ENCODE measurements at places on chromosomes 5 and 9.
A peak's percentile ranks its signal among the peaks of the same experiment; 100 is the strongest.

GRCh38 chr5:16944816-16945562 lies 8.9 kb upstream of the MYO10 start:
- DNase-seq = no peak

GRCh38 chr5:133569347-133569746 lies 43.0 kb downstream of the FSTL4 start:
- DNase-seq = no peak

GRCh38 chr5:172334196-172334595 lies 50.6 kb upstream of the UBTD2 start:
- peak; percentile 23 for DNase-seq

DNA sequence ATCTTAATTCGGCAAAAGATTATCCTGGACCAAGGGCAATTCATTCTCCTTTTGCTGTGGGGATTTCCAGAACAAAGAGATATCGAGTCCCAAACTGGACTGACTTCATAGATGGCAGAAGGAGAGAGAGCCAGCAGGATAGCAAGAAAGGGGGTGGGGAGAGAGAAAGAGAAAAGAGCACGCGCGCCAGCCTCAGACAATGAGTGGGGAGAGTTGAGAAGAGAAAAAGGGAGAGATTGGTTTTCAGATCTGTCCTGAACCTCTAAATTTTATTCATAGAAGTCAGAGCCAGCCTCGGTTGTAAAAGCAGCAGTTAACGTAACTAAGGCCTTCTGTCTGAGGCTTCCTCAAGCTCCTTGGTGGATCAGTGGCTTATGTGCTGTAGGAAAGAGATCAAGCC lies 55.3 kb upstream of the ALDH1B1 start:
- DNase-seq = no peak

DNA sequence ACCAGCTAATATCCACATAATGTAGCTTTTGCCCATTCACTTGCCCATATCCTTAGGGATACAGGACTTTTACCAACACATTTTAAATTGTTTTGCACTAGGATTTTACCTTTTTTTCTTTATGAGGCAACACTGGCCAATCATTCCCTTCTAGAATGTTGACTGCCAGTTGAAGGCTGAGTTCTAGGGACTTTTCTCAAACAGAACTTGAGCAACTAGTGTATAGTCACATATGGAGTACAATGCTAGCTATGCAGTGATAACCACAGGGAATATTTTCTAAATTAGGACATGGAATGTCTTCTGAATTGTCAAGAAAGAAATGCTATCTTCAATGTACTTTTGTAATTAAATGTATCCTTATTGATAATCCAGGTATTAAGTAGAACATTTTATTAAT lies 133.6 kb downstream of the OXCT1 start:
- DNase-seq = no peak

- DNase-seq = peak; percentile 9
Measured at GRCh38 chr9:100619665-100620064, 41.8 kb downstream of the CAVIN4 start.

- no peak for DNase-seq
Measured at GRCh38 chr9:17967731-17968130, 388.9 kb downstream of the SH3GL2 start.

DNA sequence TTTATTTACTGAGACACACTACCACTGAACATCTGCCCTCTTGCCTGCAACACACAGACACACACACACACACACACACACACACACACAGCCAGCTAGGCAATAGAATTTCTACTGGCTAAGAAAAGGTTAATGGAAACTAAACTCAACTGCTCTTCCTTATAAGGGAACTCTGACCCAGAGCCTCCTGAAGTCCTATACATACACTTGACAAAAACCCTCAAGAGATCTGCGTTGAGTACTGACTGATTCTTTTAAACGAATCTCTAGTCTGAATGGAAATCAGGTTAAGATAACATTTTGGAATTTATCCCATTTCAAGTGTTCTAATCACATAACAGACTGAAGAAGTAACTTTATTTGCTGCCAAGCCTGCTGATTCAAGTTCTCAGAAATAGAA lies 25.9 kb upstream of the TRPM3 start:
- no peak for DNase-seq

DNA sequence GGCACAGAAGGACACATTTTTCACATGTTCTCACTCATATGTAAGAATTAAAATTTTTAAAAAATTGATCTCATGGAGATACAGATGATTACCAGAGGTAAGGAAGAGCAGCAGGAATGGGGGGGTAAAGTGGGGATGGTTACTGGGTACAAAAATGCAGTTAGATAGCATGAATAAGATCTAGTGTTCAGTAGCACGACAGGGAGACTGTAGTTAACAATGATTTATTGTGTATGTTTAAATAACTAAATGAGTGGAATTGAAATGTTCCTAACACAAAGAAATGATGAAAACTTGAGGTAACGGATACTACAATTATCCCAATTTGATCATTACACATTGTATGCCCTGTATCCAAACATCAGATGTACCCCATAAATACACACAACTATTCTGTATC lies 15.2 kb upstream of the TGFBI start:
- DNase-seq = no peak

- DNase-seq = no peak
Measured at GRCh38 chr5:81023261-81023970, 63.3 kb downstream of the RASGRF2 start.

DNA sequence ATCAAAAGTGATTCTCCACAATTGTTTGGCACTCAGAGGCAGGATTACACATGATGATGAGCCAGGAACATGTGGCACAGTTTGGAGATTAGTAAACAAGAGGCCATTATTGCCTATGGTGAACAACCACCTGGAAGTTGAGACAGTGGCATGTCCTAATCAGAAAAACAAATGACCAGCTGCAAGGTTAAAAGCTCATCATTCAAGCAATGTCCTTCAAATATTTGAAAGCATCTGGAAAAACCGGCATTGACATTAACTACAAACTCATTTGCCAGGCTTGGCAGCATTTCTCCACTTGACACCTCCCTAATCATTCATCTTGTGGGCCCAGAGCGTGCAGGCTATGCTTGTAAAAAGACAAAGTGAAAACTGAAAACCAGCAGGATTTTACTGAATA lies 80.6 kb upstream of the MEGF10 start:
- no peak for DNase-seq

GRCh38 chr5:34038390-34038789 lies 4.6 kb downstream of the C1QTNF3 start:
- DNase-seq = no peak

- no peak for DNase-seq
Measured at GRCh38 chr9:27800159-27800558, 226.9 kb upstream of the C9orf72 start.

GRCh38 chr9:113973226-113973625 lies 97.1 kb downstream of the ZNF618 start:
- DNase-seq = no peak

- DNase-seq = no peak
Measured at GRCh38 chr9:81855538-81855937, 72.7 kb upstream of the SPATA31D4 start.

DNA sequence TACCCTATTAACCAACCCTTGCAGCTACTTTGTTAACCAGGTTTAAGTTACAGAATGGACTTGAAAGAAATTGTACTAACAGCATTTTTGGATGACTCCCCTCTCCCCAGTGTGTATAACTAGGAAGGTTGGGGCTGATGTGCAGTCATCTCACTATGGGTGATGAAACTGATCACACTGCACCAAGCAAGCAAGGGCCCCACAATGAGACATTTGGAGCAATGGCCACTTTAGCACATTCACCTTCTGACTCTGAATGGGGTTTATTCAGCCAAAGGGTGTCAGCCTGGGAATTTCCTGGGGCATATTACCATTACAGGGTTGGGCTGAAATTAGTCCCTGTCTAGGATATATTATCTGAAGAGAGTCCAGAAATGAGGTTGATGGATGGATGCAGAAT lies 18.7 kb upstream of the CYFIP2 start:
- DNase-seq = no peak

DNA sequence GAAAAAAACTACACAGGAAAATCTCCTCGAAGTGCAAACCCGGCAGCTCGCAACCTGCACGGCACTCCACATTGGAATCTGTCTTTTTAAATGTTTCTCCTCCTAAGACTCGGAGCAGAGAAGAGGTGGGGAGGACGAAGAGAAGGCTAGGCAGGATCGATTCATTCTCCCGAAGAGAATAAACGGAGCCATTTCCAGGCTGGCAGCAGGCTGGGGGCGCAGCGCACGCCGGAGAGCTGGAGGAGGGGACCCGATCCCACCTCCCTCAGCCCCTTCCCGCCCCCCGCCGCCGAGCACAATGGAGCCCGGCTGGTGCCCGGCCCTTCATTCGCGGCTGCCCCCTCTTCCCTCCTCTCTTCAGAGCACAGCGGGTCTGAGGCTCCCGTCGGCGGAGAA lies 628 bp downstream of the HOMER1 start:
- DNase-seq = no peak

DNA sequence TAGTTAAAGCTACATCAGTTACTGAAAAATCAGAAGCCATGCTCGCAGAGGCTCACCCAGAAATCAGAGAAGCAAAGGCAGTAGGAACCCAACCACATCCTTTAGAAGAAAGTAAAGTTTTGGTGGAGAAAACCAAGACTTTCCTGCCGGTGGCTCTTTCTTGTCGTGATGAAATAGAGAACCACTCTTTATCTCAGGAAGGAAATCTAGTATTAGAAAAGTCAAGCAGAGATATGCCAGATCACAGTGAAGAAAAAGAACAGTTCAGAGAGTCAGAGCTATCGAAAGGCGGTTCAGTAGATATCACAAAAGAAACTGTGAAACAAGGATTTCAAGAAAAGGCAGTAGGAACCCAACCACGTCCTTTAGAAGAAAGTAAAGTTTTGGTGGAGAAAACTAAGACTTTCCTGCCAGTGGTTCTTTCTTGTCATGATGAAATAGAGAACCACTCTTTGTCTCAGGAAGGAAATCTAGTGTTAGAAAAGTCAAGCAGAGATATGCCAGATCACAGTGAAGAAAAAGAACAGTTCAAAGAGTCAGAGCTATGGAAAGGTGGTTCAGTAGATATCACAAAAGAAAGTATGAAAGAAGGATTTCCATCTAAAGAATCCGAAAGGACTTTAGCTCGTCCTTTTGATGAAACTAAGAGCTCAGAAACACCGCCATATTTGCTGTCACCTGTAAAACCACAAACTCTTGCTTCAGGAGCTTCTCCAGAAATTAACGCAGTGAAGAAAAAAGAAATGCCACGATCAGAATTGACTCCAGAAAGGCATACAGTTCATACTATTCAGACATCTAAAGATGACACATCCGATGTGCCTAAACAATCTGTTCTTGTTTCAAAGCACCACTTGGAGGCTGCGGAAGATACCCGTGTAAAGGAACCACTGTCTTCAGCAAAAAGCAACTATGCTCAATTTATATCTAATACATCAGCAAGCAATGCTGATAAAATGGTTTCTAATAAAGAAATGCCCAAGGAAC lies 47.2 kb downstream of the CMYA5 start:
- DNase-seq = no peak

- DNase-seq = no peak
Measured at GRCh38 chr5:41009232-41009631, 61.9 kb downstream of the MROH2B start.

DNA sequence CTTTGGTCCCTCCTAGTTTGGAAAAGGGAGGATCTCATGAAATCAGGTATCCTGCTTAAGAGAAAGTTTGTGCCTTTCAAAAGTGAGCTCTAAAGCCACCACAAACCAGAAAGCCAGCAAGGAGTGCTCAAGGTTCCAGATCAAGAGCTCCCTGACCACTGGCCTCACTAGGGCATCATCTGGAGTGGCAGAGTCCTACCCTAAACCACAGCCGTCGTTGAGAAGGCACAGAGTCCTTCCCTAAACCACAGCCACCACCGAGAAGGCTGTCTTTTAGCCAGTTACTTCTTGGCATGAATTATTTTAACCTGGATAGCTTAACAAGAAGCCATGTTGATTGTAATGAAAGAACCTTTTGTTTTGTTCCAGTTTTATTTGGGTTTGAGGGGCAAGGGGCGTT lies 102.9 kb downstream of the FRMD3 start:
- no peak for DNase-seq

- DNase-seq = peak; percentile 56
Measured at GRCh38 chr5:132065351-132065937, 5.0 kb downstream of the IL3 start.

DNA sequence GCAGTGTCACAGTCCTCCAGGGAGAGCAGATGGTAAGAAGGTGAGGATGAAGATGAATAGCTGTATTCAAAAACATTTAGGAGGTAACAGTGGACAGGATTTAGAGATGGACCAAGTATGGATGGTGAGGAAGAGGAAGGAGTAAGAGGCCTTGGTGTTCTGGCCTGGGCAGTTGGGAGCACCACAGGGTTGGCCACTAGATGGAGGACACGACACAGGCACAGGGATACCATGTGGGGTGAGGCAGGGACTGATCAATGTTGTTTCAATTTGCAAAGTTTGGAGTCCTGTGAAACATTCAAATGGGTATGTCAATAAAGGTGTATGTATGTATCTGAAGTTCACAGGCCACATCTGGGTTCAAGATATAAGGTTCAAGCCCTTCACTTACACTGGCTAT lies 141.1 kb upstream of the RASEF start:
- no peak for DNase-seq

GRCh38 chr5:126002222-126002897 lies 420.8 kb upstream of the GRAMD2B start:
- no peak for DNase-seq

DNA sequence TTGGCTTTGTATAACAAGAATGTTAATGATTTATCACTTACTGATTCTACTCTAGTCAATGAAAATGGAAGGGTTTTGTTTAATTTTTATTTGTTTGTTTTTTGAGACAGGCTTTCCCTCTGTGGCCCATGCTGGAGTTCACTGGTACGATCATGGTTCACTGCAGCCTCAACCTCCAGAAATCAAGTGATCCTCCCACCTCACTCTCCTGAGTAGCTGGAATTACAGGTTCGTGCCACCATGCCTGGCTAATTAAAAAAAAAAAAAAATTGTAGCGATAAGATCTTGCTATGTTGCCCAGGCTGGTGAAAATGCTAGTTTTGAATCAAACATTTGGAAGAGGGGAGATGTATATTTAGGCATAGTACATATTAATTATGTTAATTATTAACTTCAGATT lies 209.4 kb downstream of the NFIB start:
- DNase-seq = no peak

DNA sequence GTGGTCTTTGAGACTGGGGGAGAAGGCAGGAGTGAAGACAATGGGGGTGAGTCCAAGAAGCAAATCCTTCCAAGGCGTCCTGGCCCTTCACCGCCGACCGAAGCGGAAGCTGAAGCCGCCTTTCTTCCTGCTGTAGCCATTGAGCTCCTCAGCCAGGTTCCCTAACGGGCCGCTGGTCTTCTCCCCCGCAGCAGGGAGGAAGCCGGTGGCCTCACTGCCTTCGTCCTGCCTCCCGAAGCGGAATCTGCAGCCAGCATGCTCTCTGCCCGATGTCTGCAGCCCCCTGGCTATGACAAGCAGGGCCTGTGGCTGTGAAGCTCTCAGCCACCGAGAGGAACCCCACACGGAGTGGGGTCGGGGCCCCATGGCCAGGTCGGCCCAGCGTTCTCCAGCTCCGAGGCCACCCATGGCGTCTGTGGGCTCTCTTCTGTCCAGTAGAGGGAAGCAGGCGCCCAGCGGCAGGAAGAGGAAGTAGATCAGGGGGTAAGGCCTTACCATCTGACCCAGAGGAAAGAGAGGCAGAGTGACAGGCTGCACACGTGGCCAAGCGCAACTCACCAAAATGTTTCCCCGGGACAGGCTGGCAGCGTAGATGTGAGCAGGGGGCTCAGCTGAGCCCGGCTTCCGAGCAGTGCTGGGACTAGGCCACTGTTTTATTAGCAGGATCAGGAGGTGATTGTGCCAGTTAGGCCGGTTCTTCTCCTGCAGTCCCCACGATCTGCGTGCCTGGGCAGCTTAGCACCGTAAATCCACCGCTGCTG lies 3.1 kb downstream of the QRFP start:
- peak; percentile 88 for DNase-seq

GRCh38 chr5:163943546-163943945 lies 438.1 kb downstream of the MAT2B start:
- peak; percentile 90 for DNase-seq
